ENCODE measurements at places on chromosomes 4 and X. TPM values are rescaled to one million over a fixed set of nuclear protein-coding genes. Genes with fewer than 3 reads are reported as not detected.

PHKA1 gene
- total RNA-seq: 11.1 TPM

TMA16 gene
- 43.1 TPM for total RNA-seq

GPR82 gene
- not detected for total RNA-seq

CRMP1 gene
- not detected for total RNA-seq

CXXC4 gene
- 0.42 TPM for total RNA-seq

TBC1D8B gene
- 4.7 TPM for total RNA-seq

TRIM75 gene
- not detected for total RNA-seq

PPEF2 gene
- total RNA-seq: not detected

KLHL34 gene
- 0.05 TPM for total RNA-seq

RAB41 gene
- total RNA-seq: not detected

RADX gene
- 2.2 TPM for total RNA-seq

CD40LG gene
- total RNA-seq: not detected

GRPR gene
- total RNA-seq: not detected

MSX1 gene
- 0.14 TPM for total RNA-seq

KLB gene
- 0.07 TPM for total RNA-seq

RPA4 gene
- not detected for total RNA-seq

MAGEA4 gene
- total RNA-seq: not detected

DTHD1 gene
- total RNA-seq: not detected

BTC gene
- 0.71 TPM for total RNA-seq

DGAT2L6 gene
- not detected for total RNA-seq

PCSK1N gene
- total RNA-seq: 13.2 TPM

NUDT10 gene
- total RNA-seq: 1.3 TPM

CPE gene
- total RNA-seq: 17.7 TPM

SMIM20 gene
- total RNA-seq: 28.5 TPM

PRKG2 gene
- total RNA-seq: 0.28 TPM

PNMA6F gene
- not detected for total RNA-seq

TKTL2 gene
- total RNA-seq: not detected

DRD5 gene
- not detected for total RNA-seq

DMRTC1B gene
- not detected for total RNA-seq

SPANXA2 gene
- total RNA-seq: not detected

STAG2 gene
- 46.6 TPM for total RNA-seq

CTAG1A gene
- total RNA-seq: not detected

TMEM128 gene
- total RNA-seq: 20.5 TPM

KLF8 gene
- 6.8 TPM for total RNA-seq

C4orf51 gene
- not detected for total RNA-seq

SPIN2A gene
- 0.07 TPM for total RNA-seq

EMD gene
- 50.6 TPM for total RNA-seq

UGT2B15 gene
- total RNA-seq: 1.2 TPM

HPSE gene
- total RNA-seq: 7.3 TPM

FRMPD3 gene
- under 0.01 TPM for total RNA-seq

FRAS1 gene
- total RNA-seq: 4.5 TPM

HSFX2 gene
- total RNA-seq: not detected

PDLIM5 gene
- total RNA-seq: 61.5 TPM

DOCK11 gene
- total RNA-seq: 0.09 TPM

GLUD2 gene
- total RNA-seq: 0.14 TPM

PRSS12 gene
- total RNA-seq: 19.0 TPM

Measured in airway epithelial cell (primary cell).